Hypothalamus (tissue), 51 donors: ENCODE measurements at places on chromosomes 7 and 10.
A peak's percentile ranks its signal among the peaks of the same experiment; 100 is the strongest.

- no peak for DNase-seq
Observed at GRCh38 chr10:46542567-46543465, 13.6 kb downstream of the GPRIN2 start.

DNA sequence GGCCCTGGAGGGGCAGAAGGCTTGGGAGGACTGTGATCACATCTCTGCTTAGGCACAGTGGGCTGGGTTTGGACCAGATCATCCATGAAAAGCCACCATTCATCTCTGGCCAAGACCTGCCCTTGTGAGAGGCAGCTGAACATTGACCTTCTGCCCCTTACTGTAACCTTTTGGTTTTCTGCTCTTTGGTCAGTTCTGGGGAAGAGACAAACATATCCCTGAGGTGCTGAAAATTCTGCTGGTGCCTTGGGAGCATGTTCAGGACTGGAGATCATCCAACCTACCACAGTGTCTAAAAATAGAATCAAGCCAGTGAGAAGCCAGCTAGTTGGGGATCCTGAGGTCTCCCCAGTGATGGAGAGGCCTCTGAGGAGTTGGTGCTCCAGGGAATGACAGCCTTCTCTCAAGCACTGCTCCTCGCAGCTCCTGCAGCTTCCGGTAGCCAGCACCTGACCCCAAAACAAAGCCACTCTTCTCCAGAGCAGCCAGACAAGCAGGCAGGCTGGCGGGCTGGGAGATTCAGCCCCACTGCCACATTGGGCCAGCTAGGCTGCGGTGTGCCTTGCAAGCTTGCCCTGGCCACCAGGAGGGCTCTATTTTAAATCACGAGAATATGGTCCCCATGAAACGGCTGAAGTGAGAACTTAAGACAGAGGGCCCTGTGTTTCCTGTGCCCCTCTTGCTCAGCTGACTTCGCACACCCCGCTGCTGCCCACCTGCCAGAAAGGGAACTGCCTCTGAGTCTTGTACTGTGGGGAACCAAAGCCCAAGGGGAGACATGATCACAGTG is 37.8 kb upstream of the UBE2H start:
- DNase-seq: no peak

GRCh38 chr7:137165241-137165640 is 178.3 kb downstream of the PTN start:
- no peak for DNase-seq

DNA sequence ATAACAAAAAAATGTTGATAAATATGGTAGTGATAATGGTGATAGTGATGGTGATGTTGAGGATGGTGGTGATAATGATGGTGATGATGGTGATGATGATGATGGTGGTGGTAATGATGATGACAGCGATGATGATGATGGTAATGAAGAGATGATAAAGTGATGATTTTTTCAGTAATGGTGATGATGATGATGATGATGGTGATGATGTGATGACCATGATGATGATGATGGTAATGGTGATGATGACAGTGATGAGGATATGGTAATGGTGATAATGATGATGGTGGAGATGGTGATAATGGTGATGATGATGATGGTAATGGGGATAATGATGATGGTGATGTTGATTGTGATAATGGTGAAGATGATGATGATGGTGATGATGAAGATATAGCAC is 321.6 kb downstream of the TNS3 start:
- DNase-seq: no peak

DNA sequence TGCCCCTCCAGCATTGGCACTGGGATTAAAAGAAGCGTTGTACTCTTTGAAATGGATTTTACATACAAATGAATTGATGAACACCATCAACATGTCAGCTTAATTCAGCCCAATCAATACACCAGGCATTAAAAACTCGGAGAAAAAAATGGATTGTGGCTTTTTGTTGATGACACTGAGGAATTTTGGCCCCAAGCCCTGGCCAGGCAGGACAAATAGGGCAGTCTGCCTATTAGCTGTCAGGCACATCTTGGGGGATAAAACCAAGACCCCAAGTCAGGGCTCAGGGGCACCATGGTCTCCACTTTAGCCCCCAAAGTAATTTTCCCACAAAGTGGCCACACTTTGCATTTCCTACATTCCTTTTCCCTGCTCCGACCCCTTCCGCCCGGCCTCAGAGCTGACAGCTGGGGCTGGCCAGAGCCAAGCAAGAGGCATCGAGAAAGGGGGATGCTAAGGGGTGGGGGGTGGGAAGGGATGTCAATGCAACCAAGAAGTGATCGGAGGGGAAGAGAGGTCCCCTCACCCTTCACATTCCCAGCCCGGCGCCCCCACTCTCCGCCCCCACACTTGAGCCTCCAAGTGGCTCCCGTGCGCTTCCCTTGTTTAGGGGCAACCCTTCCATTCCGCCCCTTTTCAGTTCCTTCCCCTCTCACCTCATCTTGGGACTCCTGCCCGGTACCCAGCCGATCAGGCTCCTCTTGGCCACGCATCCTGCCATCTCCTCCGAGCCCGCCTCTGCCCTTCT is 711 bp downstream of the HIP1 start:
- peak; percentile 19 for DNase-seq
